NCI-H146 (cell line): ENCODE measurements at places on chromosomes 5 and 9.

DNA sequence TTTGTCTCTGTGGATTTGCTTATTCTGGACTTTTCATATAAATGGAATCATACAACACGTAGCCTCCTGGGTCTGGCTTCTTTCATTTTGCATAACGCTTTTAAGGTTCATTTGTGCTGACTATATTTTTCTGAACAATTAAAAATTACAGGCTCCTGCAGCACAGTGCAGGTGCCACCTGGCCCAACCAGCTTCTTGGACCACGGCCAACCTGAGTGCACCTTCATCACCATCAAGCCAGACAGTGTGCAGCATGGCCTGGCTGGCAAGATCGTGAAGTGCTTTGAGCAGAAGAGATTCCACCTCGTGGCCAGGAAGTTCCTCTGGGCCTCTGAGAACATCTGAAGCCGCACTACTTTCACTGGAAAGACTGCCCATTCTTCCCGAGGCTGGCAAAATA is 53.5 kb upstream of the COL15A1 start:
- DNase-seq = peak; percentile 9

DNA sequence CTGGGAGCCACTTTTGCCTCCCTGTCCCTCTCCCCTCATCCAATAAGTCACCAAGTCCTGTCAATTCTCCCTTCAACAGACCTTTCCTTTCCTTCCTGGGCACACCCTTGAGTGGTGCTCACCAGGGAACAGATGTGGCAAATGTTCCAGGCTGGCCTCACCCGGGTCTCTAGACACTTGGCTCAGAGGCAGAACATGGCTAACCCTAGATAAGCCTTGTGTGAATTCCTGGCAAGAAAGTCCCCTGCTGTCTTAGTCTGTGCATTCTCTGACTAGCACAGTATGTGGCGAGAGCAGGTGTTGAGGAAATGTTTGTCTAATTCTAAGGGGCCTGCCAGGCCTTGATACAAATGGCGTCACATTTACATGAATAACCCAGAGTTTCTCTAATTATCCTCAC is 41.2 kb upstream of the PTGS1 start:
- peak; percentile 79 for DNase-seq

- no peak for DNase-seq
Measured at GRCh38 chr5:148740079-148740858, 85.9 kb upstream of the HTR4 start.

- DNase-seq = peak; percentile 1
Measured at GRCh38 chr5:42005561-42006153, 80.6 kb downstream of the FBXO4 start.

DNA sequence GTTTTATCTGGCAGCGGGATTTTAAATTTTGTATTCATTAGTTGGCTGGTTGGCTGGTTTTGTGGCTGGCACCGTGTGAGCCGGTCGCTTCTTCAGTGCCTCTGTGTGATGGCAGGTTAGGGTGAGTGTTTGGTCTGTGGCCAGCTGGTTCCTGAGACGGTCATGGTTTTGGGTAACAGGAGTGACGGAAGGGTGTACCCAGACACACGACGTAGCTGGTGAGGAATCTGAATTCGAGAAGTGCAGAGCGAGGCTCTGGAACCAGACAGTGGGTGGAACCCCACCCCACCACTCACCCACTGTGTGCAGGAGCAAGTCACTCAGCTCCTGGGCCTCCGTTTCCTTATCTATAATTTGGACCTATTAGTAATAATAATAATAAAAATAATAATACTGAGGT is 2.7 kb downstream of the BTNL9 start:
- DNase-seq = no peak

GRCh38 chr5:123001808-123002207 is 34.7 kb downstream of the PPIC start:
- DNase-seq = no peak

DNA sequence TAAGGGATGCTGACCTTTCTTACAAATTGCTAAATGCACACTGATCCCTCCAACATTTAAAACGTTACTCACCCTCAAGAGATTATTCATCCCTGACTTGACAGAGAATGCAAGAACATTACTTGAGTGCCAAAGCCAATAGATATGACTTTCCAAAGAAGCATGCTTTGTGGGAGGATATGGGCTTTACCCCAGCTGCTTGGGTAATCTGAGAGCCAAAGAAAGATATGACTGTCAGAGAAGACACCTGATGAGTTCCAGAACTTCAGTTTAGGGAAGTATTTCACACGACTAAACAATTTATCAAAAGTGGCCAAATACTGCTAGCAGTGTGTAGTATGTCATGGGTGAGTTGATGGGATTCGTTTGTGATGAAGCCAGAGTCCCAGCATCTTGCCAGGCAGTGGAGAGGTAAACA is 7.4 kb upstream of the SPDL1 start:
- DNase-seq = no peak

DNA sequence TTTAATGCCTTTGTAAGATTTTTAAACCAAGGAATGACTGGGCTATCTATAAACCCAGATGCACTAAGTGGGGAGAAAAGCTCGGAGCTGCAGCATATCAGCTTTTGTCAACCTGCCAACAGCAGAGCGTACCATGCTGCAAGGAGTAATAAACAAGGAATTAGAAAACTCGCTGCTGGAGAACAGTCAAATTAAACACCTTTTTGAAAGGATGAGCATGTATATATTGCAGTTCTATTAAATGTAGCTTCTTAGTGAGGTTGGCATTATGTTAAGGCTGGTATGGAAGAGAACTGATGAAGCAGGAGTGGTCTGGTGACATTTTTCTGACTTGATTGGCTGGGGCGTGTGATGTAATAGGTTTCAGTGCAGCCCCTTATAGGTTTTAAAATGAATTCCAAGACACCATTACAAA is 74.7 kb downstream of the PIK3R1 start:
- DNase-seq = no peak

GRCh38 chr9:3879726-3880505 is 354.1 kb upstream of the RFX3 start:
- DNase-seq = no peak

GRCh38 chr9:96376891-96377874 is 6.3 kb downstream of the SLC35D2 start:
- no peak for DNase-seq

DNA sequence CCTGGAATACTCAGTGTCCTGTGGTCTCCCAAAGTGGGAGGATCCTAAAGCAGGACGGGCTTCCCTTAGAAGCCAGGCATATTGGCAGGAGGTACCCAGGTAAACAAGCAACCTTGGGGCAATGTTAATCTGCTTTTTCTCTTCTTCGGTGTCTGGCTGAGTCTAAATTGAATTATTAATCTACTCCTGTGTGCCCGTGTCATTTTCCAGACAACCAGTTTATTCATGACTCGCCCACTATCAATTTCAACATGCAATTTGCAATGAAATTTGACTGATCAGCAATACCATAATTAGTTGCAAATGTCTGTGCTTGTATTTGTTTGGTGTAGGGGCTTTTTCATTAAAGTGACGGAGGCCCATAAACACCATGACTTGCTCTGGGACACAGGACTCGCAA is 32.9 kb upstream of the JADE2 start:
- no peak for DNase-seq

DNA sequence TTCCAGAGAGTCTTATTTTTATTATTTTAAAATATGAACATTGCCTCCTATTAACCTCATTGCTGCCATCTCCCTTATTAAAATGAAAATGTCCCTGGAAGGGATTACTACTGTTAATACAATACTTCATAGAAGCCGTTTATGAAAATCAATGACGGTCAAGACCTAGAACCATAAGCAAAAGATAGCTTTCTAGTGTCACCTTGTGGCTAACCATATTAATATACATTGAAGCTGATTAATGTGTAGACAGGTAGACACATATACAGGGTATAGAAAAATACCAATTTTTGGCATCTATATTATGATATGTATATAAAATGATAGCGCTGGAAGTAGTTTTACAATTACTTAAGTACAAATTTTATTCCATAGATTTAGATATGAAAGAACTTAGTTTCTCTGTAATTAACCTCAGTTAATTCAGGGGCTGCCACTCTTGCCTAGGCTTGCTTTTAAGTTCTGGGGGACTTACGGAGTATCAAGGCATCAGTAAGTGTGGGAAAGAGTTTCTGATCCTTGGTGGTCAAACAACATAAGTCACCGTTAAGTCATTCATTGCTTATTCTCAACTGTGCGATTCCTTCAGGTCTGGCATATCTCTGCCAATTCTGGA is 2.5 kb upstream of the YTHDC2 start:
- peak; percentile 31 for DNase-seq

DNA sequence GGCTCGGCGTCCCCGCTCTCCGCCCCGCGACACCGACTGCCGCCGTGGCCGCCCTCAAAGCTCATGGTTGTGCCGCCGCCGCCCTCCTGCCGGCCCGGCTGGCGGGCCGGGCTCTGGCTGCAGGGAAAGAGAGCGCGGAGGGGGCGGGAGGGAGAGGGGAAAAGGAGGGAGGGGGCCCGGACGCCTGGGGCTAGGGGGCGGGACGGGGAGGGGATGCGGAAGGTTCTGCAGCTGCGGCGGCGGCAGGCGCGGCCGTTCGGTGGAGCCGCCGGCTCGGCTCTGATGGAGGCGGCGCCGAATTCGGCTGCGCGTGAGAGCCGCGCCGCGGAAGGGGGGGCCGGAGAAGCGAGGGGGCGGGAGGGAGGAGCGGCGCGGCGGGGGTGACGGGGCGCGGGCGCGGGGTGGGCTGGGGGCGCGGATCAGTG is at the start of gene MARCHF11:
TSS of gene MARCHF11 (minus strand) at position 281 of the 425 bp plus-strand sequence. CDS start at position 65, 216 bp downstream.
- DNase-seq = peak; percentile 64

GRCh38 chr9:36899406-36899805 is 134.7 kb downstream of the PAX5 start:
- DNase-seq = no peak

GRCh38 chr9:74556685-74557084 is 59.5 kb downstream of the RORB start:
- no peak for DNase-seq

DNA sequence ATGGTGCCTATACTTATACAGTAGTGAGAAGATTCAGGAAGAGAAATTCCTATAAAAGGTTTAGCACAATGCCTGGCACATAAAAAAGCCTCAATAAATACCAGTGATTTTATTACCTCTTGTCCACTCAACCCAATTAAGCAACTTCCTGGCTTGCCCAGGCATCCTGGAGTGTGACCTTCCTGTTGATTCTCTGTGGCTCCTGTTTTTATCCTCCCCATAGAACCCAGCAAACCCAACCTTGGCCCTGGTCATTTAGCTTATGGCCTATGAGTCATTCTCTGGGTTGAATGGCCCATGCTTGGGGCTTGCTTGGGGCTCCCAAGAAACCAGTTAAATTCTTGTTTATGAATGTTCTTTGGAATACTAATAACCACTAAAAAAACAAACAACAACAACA is 21.4 kb upstream of the SPARC start:
- DNase-seq = no peak

- peak; percentile 87 for DNase-seq
Measured at GRCh38 chr5:147234825-147235635, at the start of gene STK32A. Gene STK32A, plus strand, starts transcription at chr5:147235026. Its CDS starts 4,609 bp downstream, at chr5:147239635.

DNA sequence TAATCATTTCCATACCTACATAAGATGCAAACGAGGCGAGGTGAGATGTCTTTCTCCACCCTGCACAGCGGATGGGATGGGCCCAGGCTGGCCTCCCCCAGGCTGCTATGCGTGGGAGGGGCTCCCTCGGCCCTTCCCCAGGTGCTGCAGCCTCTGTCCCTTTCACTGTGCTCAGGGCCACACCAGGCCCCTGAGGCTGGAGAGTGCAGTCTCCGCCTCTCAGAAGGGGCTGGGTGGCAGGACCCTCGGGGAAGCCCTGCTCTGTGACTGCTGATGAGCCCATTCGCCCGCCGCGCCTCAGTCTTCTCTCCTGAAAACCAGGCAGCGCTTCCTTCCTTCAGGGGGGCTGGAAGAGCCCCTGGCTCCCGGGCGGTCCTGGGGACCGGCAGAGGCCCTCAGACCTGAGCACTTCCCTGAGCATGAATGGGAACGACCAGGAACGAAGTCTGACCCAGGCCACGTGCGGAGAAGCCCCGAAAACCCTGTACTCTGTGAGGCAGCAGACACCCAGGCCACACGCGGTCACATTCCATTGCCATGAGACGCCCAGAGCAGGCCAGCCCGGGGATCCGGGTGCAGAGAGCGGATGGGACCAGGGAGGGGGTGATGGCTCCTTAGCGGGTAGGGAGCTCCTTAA is 21.9 kb upstream of the NOTCH1 start:
- no peak for DNase-seq

GRCh38 chr5:62341783-62342475 is 35.9 kb downstream of the KIF2A start:
- no peak for DNase-seq
